ENCODE measurements at places on chromosomes 7 and 10.

GRCh38 chr7:25286756-25287155, 58.5 kb upstream of the NPVF start:
- DNase-seq = no peak

DNA sequence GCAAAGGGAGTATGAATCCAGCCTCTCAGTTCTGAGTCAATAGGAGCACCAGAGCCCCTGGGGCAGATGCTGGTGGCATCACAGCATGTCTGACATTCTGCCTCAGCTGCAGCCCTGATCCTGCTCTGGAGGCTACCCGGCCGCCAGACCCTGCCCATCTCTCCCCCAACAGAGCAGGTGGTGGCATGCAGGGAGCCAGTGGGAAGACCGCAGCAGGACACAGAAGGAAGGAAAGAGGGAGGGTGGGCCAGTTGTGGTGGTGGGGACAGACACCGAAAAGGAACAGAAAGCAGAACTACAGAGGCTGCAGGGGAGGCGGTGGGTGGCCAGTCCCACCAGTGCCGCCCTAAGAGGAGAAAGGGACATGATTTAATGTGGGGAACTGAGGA, 35.3 kb downstream of the BLNK start:
- DNase-seq = no peak

DNA sequence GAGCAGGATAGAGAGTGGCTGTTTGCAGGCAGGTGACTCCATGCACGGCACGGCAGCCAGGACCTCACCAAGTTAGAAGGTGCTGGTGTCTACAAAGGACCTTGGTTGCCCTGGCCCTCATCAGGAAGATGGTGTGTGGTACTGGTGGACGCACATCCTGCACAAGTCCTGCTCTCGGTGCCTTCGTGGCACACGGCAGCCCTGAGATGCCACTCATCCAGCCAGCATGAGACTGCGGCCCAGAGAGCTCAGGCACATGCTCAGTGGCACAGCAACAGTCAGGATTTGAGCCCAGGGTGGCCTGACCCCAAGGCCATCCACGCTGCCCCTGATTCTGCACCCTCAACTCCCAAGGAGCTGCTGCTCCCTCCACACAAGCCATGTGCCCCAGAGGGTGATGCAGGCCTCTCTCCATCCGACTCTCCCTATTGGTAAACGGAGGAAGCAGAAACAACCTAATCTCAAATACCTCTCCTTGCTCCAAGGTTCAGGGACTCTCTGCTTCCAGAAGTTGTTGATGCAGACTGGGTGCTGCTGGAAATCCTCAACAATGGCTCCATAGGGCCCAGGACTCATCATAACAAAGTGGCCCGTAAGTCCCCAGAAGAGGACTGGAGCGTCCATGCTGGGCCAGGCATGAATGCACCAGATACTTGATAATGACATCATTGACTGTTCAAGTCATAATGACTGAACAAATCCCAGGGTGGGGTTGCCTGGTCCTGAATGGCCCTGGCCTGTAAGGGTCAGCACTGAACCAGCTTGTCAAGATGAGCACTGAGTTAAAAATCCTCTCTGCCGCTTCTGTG, 93.6 kb downstream of the ARHGAP22 start:
- no peak for DNase-seq

DNA sequence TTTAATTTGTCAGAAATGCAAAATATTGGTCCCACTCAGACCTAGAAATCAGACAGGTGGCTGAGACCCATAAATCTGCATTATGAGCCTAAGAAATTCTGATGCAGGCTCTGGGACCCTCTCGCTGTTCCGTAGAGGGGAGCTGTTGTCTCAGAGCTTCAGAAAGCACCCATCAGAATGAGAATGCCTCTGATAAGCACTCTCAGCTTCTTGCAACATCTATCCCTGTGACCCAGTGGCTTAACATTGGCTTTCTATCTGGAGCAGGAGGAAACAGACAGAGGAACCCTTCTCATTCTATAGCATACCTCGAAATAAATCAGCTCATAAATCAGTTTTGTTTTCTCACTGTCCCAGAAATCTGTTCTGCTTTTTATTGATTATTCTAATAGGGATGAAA, 184.6 kb upstream of the SP4 start:
- no peak for DNase-seq

- no peak for DNase-seq
Measured at GRCh38 chr10:27659786-27660185, 85.8 kb downstream of the MKX start.

- no peak for DNase-seq
Measured at GRCh38 chr7:29122081-29122480, 24.3 kb downstream of the CPVL start.

GRCh38 chr10:16828701-16829175, 11.5 kb upstream of the RSU1 start:
- DNase-seq = peak; percentile 59

- no peak for DNase-seq
Measured at GRCh38 chr7:139853506-139854123, 24.6 kb downstream of the TBXAS1 start.

DNA sequence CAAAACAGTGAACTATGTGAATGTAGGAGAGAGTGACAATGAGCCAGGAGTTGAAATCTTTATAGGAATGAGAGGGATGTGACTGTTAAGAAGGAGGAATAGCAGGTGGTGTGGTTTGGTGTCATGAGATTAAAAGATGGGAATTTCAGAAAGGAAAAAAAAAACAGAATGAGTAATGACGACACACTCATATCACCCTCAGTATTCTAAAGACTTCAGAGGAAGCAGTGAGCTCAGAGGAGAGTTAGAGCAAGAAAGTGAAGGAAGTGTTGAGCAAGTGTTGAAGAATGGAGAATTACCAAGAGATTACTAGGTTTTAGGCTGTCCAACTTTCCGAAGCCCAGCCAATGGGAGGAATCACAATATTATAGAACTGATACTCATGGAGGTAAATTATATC, 220.5 kb upstream of the HGF start:
- no peak for DNase-seq

DNA sequence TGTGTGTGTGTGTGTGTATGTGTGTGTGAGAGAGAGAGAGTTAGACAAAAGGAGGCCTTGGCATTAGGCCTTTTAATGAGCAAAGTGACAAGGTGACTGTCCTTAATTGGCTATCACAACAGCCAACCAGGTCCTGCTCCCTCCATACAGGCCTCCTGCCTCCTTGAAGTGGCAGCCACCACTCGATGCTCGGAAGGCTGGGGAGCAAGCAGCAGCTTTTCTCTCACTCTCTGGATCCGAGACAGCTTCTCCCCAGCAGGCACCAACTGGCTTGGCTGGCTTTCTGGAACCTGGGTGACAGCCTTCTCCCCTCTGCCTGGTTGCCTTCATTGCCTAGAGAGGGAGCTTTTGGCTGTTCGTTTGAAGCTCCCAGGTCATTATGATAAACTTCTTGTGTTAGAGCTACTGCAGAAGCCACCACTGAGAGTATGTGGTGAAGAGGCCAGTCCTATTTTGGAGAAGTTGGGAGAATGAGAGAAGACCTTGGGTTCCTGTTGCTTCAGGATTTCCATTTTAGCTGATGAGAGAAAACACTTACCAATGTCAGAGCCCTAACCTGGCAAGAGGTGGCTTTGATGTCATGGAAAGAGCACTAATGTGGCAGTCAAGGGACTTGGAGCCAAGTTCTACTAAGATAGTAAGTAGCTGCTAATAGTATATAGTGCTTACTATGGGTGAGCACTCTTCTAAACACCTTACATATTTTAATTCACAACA, 37.6 kb downstream of the RPS24 start:
- DNase-seq = no peak

Data from brain pericyte (primary cell).